ENCODE measurements at places on chromosomes 6 and 20.

DNA sequence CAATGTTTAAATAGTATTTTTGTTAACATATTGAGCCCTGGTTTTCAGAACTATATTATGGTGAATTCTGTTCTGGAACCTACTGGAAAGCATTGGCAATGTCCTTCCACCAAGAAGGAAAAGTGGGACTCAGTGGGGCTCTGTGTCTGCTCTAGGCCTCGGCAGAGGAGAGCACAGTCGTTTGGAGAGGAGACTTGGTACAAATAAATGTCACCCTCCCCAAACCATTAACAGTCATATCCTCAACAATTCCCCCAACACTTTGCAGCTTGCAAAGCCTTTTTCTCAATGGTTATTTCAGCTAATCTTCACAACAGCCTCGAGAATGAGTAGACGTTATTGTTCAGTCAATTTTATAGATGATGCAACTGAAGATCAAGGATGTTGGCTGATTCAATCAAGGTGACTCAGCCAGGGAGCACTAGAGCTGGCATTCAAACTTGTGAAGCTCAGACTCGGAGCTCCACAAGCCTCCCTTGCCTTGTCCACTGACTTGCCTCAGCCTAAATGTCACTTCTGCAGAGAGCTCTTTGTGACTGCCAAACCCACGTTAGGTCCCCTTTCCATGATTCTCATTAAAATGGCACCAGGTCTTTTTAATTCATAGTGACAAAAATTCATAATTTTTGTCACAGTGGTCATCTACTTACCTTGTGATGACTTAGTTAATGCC, 60.6 kb downstream of the TOX2 start:
- DNase-seq, result no peak

GRCh38 chr6:21949211-21949801, 347.5 kb downstream of the PRL start:
- DNase-seq, result no peak

DNA sequence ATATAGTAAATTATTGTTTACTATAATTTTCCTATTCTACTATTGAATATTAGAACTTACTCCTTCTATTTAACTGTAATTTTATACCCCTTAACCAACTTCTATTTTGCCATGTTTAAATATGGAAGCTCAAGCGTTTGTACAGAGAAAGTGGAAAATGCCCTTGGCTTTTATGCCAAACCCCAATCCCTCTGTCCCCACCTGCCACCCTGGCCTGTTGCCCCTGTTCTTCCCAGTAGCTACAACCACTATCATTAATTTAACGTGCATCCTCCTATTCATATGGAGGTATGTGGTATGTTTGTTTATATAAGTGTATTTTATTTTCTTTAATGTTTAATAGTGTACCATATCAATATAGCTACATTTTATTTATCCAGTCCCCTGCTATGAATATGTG, 58.1 kb downstream of the ASXL1 start:
- DNase-seq, result no peak

DNA sequence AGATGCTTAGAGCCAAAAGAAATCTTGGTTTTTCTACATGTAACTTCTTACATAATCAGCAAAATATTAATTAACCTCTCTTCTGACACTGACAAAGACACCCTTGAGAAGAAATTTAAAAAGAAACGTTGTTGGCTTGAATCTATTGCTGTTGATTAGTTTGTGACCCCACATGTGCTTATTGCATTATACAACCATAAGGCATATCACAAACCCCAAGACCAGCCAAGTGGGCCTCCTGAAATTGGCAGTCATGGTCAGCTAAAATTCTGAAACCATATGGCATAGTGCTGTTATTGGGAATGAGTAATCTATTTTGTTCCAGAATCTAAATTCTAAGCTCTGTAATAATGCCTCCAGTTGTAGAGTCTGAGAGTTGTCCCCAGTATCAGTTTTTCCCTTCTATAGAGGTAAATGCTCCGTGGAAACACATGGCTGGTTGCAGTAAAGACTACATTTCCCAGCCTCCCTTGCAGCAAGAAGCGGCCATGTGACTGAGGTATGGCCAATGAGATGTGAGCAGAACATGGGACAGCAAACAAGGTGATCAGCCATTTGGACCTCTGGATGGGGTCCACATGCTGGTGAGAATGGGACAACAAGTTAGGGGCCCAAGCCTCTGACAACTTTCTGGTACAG, 42.3 kb upstream of the PTPN1 start:
- peak; percentile 31 for DNase-seq

GRCh38 chr6:108742041-108742440, 106.2 kb upstream of the ARMC2 start:
- no peak for DNase-seq

- no peak for DNase-seq
Measured at GRCh38 chr6:110250058-110250457, 69.8 kb downstream of the CDC40 start.

- DNase-seq, result no peak
Measured at GRCh38 chr6:64497634-64498033, 862.0 kb downstream of the PHF3 start.

DNA sequence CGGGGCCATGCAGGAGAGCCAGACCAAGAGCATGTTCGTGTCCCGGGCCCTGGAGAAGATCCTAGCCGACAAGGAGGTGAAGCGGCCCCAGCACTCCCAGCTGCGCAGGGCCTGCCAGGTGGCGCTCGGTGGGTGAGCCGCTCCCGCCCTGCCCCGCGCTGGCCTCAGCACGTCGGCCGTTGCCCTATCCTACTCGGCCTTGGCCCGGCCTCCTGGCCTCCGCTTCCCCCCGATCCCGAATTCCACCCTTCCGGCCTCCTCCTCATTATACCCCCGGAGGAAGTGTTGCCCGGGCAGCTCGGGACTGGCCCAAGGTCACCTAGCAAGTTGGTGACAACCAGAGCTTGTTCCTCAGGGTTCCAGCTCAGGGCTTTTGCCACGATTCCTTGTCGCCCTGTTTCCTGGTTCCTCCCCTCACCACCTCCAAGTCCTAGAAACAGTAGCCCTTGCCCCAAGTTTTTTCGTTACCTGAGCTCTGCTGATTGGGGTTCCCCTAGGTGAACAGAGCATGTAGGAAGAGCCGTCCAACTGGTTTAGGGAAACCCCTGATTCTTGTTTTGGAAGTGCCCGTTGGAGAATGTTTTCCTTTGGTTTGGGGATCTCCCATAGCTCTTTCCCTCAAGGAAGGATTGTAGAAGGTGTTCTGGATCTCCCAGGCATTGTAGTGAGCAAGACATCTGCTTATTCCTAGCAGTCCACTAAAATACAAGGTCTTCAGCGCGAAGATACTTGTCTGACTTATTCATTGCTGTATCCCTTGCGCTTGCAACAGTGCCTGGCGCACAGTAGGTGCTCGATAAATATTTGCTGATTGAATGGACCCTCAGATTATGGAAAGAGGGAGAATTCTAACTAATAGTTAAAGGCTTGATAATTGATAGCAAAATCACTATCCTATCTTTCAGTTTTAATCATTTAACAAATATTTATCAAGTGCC, 641 bp downstream of the ARFGEF2 start:
- no peak for DNase-seq

DNA sequence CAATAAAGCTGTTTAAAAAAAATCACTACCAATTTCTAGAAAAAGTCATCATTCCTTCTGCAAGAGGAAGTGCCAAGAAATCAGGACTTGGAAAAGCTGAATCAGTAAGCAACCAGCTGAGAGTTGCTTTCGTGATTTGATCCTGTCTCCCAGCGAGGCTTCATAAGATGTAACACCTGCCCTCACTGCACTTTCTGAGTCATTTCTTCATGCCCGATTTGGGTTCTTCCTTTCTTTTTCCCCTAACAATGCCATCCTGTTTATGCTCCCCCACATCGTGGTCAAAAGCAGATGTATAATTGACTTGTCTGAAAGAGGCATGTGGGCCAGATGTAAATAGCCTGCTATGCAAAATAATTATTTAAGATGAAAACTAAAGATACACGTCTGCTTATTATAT, 52.1 kb downstream of the RIPOR2 start:
- no peak for DNase-seq

DNA sequence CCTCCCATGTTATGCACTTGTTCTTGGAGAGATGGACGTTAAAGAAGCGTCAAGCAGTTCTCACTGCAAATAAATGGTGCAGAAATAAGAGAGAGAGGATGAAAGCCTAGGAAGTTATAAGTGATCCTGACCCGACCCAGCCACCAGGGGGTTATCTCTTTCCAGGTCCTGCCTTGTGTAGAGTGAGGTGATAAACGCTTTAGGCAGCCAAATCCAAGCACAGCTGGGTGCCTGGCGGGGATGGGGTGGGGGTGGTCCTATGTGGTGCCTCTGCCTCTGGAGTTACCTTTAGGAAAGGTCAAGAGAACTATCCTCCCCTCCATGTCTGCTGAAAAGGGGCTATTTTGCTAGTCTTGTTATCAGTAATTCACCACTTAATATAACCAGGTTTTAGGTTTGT, 9.2 kb upstream of the TFAP2A start:
- no peak for DNase-seq

GRCh38 chr6:208938-209337, 83.3 kb upstream of the DUSP22 start:
- no peak for DNase-seq

DNA sequence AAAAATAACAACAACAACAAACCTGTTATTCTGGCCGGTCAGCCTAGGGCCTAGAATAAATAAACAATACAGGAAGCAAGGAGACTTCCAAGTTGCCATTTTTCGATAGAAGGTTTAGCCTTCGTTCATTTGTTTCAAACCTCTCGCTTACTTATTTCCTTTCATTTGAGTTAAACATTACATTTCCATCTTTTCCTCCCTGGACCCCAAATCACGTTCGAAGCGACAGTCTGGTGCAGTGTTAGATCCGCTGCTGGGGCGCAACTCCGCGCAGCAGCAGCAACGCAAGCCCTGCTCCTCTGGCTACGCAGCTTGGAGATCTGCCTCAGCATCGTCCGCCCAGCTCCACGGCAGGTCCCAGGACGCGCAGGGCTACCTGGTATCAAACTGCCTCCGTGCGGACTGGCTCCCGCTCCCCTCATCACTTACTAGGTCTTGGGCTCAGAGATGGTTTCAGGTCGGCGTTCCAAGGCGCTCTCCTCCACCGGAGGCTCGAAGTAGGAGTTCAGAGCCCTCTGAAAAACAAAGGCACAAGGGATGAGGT, 530 bp downstream of the TDP2 start:
- no peak for DNase-seq

DNA sequence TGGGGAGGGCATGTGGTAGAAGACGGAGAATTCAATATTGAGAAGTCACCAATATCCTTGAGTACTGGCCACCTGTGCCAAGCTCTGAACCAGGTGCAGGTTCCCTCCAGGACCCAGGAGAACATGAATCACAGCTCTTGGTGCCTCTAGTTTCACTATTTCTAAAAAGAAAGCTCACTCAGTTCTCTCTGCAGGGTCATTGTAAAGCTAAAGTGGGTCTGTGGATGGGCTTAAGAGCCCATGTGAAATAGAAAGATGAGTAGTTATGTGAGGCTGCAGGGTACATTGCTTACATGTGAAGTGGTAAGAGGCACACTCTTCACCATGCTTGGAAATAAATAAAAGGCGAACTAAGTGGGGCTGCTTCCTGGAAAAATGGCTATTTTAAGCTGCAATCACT, 43.6 kb downstream of the ZNF831 start:
- DNase-seq, result no peak

DNA sequence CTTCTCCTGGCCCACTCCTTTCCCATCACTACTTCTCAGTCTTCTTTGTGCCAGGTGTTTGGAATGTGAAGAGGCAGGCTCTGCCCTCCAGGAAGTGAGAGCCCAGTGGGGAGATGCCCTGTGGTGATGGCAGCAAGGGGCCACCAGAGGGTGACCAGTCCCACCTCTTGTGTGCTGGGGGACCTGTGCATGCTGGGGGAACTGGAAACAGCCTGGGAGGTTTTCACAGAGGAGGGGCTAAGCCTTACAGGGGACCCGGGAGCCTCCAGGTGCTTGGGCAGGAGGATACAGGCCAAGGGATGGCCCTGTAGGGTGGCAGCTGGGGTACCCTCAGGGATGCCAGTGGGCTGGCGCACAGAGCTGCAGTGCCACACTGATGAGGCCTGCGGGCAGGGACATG, 72.3 kb downstream of the RAMACL start:
- DNase-seq, result no peak

DNA sequence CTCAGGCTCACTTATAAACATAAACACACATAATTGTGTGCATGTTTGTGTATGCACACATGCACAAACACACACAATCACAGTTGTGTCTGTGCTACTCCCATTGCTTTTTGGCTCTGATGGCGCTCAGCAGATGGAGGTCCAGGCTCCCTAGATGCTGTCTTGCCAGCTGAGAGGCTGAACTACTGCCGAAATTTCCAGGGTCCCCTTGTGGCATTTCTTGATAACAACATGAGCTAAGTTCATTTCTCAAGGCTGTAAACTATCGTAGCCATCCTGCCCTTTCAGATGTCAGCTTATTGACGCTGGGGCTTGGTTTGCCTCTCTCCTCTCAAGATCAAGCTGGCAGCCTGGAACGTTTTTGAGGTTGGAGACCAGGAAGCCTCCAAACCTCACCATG, 313.9 kb upstream of the RNF24 start:
- DNase-seq, result no peak

DNA sequence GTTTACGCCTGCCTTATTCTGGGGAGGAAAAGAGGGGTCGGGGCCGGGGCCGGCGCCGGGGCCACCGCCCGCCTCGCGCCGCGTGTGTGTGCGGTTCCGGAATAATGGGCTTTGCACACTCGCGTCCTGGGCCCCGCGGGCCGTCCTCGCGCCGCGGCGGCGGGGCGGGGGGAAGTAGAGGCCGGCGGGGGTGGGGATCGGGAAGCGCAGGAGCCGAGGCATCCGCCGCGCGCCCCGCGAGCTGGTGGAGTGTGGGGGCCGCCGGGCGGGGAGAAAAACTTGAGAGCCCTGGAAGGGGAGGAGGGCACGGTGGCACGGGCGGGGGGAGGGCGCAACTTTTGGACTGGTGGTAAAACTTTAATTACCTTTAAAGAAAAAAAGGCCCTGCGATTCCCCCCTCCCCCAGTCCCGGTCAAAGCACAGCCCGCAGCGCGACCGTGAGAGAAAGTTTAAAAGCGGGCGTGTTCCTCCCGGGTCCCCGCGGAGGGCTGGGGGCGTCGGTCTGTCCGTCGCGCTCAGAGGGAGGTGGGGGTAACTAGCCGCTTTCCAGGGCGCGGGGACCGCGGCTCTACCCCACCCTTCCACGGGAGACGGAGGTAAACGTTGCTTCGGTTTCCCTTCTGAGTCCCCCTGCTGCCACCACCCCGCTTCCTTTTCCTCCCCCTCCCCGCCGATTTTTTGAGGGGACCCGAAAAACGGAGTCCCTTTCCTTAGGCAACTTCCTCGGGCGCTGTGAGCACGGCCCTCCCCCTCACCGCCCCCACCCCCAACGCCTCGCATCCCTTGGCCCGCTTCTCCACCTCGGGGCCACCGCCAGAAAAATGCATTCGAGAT, 1.9 kb downstream of the L3MBTL3 start:
- DNase-seq, result peak; percentile 45

All from neural progenitor cell (in vitro differentiated cells).